SHP77 treated with DMSO at 0.1 percent for 48 hours (cell line): ENCODE measurements at places on chromosomes 12 and 14.

DNA sequence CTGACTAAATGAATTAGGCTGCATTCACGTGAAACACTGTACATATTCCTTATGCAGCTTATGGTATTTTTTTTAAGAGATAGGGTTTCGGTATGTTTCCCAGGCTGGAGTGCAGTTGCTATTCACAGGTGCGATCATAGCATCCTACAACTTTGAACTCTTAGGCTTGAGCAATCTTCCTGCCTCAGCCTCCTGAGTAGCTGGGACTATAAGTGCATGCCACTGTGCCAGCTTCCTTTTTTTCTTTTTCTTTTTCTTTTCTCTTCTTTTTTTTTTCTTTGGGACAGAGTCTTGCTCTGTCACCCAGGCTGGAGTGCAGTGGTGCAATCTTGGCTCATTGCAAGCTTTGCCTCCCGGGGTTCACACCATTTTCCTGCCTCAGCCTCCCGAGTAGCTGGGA is 35.8 kb upstream of the SPPL3 start:
- no peak for DNase-seq

GRCh38 chr14:23566778-23567185 is 809 bp downstream of the AP1G2 start:
- no peak for DNase-seq

GRCh38 chr14:68493152-68493911 is 299.5 kb downstream of the ZFP36L1 start:
- no peak for DNase-seq

- no peak for DNase-seq
These were observed 2.6 kb upstream of the EVL start for GRCh38 chr14:100062590-100062989.

DNA sequence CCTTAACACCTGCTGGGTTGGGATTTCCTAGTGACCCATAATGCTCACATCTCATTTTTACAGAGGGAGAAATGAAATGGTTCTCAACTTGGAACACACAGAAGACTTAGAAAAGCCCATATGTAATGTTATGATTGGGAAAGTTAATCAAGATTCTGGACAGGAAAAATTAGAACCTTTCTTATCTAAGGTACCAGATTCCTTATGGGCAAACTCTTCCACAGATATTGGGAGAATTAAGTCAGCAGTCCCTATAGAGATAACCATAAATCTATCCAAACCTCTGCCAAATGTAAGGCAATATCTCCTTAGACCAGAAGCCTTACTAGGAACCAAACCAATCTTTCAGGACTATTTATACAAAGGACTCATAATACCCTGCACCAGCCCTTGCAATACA is 13.9 kb upstream of the PSMC1 start:
- DNase-seq = no peak

DNA sequence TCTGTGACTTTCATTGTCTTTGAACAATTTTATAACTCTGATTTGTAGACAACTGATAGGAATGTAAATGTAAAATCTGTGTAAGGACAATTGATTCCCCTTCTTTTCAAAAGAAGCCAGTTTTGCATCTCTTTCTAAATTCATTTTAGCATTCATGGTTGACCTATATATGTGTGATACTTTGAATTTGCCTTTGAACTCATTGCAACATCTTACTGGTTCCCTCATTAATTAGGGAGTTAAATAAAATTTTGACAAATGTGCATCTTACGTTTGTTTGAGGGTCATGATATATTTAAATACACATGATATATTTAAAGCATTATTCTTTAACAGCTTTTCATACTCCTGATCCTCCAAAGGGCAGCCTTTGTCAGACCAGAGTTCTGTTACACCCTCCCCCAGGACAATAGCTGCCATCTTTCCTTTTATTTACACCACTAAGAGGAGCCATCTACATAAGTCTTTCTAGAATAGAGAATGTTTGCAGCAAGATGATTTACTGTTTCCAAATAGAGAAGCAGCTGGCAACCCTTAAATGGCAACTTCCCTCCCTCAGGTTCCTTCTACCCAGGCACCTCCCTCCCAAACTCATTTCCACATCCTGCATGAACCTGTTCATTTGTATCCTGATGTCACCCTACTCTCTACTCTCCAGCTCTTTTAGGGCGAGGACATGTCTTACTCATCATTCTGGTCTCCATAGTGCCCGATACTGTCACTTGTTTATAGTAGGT is 40.2 kb upstream of the APPL2 start:
- DNase-seq = peak; percentile 75

DNA sequence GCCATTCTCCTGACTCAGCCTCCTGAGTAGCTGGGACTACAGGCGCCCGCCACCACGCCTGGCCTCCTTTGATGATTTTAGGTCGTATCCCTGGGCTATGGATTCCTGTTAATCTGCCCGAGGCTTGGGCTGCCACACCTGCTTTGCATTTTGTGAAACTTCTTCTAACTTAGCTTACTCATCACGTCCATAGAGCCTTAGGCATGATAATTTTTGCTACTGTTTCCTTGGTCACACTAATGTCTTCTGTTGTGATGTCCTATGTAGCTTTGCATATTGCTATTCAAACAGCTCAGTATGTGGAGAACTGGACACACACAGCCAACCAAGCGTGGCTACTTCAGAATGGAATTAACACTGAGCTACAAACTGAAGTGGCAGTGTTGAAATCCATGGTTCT is 47.5 kb upstream of the DDX11 start:
- no peak for DNase-seq

DNA sequence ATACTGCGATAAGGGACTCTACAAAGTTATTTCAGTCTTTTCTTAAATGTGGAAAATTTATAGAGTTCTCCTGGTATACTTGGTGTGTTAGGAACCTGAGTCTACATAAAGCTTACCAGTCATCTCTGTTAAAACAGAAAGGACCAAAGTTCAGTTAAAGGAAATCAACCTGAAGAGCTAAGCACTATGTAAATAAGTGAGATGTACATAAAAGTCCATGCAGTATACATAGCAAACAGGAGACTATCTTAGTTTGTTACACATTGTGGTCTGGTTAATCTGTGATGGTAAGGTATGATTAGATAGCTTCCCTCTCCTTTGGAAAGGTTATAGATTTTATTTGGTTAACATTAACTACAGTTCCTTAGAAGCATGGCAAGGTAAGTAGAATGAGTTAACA is 75.9 kb downstream of the ATP2B1 start:
- no peak for DNase-seq

DNA sequence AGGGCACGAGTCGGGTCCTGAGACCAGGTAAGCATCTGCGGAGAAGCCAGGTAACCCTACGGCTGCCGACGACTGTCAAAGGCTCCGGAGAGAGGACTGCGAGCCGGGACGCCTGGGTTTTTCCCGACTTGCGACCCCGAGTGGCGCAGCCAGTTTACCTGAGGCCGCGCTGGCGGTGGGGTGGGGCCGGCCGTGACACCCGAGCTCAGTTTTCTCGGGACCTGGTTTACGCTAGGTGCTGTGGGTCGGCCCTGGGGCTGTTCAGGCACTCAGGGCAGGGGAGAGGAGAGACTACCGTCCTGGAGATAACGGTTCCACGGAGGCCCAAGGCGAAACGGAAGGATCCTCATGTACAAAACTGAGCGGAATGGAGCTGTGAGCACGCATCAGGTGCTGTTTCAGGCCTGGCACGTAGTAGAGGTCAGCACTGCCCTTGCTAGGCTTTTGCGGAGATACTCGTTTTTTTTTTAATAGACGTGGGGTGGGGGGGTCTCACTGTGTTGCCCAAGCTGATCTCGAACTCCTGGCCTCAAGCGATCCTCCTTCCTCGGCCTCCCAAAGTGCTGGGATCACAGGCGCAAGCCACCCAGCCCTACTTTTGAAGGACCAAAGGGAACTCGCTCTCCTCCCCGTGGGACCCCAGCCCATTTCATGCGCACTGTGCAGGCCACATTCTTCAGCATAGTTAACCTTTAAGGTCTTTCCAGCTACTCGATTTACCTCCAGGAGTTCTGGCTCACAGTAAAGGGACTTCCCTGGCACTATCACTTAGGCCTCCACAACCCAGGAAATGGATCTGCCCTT is 471 bp downstream of the MTRFR start:
- no peak for DNase-seq

GRCh38 chr12:125983784-125984500 is 918.7 kb downstream of the AACS start:
- DNase-seq = no peak

- DNase-seq = no peak
These were observed 60.0 kb upstream of the PARP11 start for GRCh38 chr12:3933074-3933818.

DNA sequence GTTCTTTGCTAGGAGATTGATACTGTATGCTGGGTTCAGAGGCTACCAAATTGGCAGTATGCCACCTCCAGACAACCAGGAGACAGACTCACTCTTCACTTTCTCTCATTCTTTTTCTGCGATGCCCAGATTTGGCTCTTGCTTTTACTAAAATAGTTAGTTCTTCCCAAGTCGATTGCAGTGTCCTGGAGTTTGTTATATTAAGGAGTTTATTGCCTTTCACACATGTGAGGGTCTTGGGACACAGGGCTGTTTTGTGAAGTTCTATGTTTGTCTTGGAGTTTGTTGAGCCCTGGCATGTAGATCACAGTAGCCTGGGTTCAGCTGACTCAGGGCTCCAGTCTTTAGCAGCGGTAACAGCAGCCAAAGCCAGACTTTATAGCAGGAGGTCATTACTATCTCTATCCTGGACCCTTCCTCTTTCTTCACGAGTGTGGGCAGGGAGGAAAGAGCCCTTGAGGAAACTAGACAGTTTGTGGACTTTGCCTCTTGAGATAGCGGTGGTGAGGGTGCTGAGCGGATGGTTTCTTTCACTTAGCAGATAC is 1.6 kb downstream of the MLEC start:
- peak; percentile 2 for DNase-seq

- DNase-seq = peak; percentile 26
These were observed 1.5 kb upstream of the HSP90B1 start for GRCh38 chr12:103928682-103929045.

- DNase-seq = no peak
These were observed 197.4 kb upstream of the PRMT8 start for GRCh38 chr12:3293446-3294161.

DNA sequence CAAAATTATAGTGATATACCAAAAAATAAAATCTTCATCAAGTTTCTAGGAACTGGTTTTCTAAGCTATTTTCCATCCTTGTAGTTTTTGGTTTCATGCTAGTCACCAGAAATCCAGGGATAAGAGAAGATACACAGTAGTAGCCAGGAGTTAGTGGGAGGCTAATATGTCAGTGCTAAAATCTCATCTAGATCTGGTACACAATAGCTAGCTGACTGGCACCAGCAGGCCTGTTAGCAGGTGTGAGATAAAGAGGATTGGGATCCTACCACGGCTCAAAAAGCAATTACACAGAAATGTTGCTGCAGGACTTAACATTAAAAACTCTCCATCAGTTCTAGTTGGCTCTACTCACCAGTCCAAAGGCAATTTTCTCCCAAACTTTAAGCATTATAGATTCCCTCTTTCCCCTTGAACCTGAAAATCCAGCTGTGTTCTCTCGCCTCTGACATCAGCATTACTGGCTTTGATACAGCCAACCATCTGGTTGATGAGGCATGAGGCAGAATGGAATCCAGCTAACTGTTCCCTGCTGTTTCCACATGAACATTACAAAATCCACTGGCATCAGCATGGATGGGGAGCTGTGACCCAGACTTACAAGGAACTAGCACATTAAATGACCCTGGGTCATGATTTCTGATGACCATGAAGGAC is 41.8 kb upstream of the CCDC196 start:
- no peak for DNase-seq

DNA sequence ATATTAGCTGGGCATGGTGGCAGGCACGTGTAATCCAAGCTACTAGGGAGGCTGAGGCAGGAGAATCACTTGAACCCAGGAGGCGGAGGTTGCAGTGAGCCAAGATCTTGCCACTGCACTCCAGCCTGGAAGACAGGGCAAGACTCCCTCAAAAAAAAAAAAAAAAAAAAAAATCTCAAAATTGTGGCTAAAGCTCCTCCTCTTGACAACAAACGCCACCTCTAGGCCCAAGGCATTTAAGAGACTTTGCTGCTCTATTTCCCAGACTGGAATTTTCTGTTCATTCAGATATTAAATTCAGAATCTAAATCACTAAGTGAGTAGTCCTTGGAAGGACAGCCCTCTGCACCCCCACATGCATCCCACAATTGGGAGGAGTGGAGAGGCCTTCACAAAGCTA is 1.4 kb downstream of the ZFYVE1 start:
- DNase-seq = no peak

DNA sequence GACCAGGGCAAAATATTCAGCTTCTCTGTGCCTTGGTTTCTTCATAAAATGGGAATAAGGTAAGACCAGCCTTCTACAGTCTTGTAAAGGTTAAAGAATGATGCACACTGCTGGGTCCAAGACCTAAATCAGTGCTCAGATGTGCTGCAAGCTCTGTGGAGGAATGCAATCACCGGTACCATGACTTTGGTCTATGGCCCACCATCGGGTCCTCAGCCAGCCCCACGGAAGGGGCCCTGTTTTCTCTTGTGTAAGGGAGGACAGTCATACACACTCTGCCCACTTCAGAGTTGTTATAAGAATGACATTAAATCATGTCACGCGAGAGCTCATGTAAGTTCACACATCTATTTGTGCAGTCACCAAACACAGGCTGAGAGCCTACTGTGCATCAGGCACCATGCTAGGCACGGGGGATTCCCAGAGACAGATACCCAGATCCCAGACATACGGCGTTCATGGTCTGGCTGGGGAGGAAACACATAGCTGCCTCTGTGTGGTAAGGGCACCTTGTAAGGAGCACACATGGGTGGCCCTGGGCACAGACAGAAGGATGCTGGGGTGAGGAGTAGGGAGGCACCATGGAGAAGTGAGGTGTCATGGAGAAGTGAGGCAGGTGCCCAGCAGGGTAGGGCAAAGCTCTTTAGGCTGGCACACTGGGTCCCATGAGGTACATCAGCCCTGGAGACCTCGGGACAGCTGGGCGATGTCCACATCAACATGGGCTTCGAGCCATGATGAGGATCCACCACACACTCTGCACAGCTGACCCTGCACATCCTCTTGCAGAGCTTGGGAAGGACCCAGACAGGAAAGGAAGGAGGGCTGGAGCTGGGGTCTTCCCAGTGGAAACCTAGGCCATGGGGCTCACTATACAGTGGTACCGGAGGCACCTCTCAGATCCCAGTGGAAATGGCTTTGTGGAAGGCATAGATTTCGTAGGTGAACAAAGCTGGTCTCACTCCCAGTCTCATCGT is 190.4 kb upstream of the DIO3 start:
- no peak for DNase-seq

DNA sequence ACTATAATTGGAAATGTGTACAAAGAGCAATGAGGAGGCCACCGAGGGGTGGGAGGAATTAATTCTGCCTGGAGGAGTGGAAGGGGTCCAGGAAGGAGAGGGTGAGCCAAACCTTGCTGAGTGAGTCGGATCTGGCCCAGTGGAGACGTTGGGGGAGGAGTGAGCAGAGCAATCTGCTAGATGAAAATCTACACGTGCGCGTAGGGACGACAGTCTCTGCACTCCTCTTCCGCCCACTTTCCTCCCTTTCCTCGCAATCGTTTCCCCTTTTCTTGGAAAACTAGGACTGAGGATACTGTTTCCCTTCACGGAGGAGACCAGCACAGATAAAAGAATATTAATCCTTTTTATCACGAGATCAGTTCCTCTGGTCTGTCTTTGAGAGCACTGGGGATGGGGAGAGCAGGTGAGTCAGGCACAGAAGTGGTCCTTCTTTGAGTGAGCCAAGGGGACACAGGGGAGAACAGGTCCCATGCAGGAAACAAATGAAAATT is 2.9 kb upstream of the NAB2 start:
- no peak for DNase-seq
